ENCODE measurements at places on chromosomes 6 and 20.

- DNase-seq: peak; percentile 93
Measured at GRCh38 chr6:41073203-41073967, 611 bp downstream of the NFYA start.

DNA sequence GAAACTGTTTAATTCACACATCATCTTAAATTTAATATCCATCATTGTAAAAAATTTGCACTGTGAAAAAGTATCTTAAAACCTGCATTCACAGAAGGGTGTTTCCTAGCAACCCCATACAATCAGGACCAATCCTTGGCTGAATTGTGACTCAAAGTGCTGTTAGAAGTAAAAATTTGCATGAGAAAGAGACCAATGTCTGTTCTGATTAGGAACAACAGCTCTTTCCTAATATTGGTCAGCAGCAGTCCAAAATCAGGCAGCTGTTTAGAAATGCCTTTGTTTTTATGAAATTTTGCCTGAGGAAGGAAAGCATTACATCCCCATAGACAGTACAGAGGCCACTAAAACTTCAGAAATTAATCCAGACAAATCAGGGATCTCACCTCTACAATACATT is 987.0 kb downstream of the HACE1 start:
- DNase-seq: no peak

- DNase-seq: no peak
Measured at GRCh38 chr6:128483472-128484135, 36.8 kb downstream of the PTPRK start.

GRCh38 chr6:52325695-52326471 is 36.1 kb upstream of the PAQR8 start:
- peak; percentile 87 for DNase-seq

DNA sequence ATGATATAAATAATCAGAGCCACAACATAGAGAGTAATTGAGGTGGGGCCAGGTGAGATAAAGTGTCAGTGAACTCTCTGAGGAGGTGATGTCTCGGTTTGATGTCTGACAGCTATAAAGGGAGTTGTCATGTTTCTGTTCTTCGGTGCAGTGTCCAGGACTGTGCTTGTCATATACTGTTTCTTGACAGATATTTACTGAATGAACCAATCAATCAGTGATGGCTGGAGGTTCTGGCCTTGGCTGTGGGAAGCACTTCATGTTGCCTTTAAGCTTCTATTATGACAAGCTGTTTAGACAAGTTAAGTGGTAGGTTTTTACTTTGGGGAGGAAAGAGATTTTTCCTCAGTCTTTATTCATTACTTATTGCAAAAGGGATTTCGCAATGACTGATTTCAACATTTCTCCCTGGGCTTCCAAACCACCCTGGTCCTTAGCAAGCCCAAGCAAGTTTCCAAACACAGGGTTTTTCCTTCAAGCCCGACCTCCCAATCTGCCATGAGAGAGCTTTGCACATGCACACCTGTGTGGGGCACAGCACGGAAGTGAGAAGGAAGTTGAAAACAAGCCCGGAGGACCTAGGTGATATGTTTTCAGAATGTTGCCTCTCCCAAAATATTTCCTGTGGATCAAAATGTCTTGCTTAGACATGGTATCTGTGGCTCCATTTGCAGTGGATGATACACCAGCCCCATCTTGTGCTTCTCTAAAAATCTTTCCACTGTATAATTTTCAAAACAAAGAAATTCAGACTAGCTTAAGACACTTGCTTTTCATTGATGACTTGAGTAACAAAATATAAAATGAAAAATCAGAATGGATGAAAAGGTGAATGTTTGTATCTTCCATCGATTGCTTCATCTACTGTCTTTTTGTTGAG is 567.3 kb upstream of the BTBD3 start:
- no peak for DNase-seq

DNA sequence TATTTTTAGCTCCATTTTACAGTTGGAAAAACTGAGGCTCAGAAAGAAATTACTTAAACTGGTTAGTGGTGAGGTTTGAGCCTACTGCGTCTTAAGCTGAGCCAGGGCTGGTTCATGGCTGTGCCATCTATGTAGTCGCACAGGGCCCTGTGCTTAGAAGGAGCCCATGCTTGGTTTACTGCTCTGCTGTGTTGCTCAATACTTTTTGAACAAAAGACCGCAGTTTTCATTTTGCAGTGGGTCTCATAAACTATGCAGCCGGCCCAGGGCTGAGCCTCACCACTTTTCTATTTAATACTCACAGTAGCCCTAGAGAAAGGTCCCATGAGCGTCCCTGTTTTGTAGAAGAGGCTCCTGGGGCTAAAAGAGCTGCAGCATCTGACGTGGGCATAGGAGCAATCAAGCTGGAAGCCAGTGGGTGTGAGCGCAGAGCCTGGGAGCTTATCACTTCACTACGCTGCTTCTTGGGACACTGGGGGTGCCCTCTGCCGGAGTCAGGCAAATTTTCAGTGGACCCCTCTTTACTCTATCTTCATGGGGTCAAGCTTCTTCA is 501 bp downstream of the SIRPB2 start:
- DNase-seq: no peak

DNA sequence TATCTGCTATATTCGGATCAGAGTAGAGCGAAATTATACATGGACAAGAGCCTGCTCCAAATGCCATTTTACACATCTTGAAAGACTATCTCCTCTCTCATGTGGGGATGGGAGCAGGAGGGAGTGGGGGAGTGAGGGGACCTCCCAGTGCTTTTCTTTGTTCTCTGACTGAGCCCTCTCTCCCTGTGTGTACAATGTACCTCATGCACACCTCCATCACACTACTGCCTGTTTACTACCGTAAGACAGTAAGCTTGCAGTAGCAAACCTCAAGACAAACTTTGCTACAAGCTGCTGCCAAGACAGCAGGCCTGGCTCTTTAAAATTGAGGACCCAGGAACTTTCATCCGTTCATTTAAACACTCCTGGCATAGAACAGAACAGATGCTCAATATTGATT is 7.2 kb downstream of the NHSL1 start:
- DNase-seq: no peak

DNA sequence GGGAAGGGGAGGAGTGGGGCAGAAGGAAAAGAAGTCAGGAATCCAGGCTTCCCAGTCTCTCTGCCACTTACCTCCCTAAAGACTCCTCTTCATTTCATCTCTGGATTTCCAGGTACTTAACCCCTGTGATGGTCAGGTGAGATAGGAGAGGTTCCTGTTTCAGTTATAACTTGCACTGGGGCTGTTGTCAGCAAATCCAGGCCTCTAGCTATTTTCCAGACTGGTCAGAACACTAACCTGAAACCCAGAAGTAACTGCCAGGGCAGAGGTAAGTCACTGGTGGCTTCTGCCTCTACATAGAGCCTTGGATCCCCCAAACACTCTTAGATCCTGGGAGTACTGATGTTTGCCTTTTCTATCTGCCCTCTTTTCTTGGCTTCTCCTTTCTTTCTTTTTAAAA is 233.5 kb upstream of the TAB2 start:
- no peak for DNase-seq

GRCh38 chr6:165819394-165819793 is 156.4 kb upstream of the PDE10A start:
- peak; percentile 54 for DNase-seq

DNA sequence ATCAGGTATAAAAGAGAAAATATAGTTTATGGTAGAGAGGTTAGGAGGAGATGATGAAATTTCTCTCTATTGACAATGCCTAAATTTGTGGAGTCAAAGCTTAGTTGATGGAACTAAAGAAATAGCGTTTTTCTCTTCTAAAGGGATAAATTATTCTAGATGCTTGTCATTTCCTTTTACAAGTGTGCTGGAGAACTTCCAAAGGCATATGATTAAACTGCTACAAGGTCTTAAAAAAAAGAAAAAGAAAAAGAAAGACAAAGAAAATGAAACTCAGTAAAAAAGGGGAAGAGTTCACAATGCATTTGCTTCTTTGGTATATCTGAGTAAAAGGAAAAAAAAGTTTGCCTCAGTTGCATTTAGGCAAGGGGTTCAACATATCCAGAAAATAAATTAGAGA is 499.8 kb upstream of the PTCHD4 start:
- DNase-seq: no peak

DNA sequence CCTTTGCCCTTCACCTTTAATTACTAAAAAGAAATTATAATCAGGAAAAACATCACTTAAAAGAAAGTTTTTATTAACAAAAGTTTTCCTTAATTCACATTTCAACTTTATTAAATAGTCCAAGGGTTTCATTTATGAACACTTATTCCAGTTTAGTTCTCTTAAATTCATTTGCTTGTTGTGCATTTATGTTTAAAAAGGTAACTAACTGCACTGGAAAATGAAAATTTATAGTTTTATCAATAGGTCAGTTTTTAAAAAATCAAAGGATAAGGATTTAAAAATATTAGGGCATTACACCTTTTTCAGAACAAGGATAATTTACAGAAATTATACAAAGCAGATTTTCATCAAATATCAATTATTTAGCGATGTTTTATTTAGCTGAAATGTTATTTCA is 958 bp upstream of the ATP5F1E start:
- no peak for DNase-seq

GRCh38 chr20:24838546-24839535 is 110.2 kb upstream of the CST7 start:
- no peak for DNase-seq

DNA sequence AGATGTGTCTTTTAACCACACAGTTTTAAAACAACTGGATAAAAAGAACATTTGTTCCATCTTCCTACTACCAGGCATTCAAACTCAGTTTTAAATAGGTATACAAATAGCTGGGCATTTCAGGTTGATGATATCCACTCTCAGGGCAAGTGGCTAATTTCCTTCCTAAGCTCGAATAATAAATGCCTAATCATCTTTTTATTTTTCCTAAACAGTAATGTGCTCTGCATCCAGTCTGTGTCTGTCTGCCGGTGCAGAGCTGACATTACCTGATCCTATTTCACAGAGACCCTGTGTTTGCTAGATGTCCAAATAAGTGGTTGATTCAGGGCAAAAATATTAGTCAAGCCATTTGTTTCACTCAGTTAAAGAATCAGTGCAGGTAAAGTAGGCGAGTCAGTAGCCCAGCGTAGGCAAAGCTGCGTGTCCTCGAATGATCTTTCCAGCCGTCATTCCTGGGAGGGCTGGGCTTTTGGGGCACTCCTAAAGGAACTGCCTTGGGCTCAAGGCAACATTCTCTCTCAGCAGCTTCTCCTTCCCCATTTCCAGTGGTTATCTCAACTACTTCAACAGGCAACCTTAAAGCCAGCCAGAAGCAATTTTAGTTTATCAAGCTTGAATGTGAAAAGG is 74.2 kb upstream of the BMP2 start:
- no peak for DNase-seq

- DNase-seq: no peak
Measured at GRCh38 chr20:47286681-47287080, 69.8 kb downstream of the ZMYND8 start.

DNA sequence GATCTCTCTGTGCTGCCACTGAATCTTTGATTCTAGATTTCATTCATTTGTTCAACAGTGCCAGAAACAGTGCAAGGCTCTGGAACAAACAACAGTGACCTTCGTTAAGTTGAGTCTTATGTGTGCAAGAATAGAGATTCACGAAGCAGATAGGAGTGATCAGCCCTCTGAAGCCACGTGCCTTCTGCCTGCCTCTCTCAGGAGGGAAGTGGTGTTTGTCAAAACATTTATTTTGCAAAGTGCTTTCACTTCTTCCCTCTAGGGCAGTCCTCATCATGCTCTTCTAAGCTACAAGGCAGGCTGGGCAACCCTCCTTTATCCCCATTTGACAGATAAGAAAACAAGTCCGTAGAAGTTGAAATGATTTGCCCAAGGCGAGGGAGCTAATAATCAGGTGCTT is 204.3 kb downstream of the TFAP2C start:
- no peak for DNase-seq

GRCh38 chr6:14211562-14211942 is 94.0 kb downstream of the CD83 start:
- peak; percentile 87 for DNase-seq

DNA sequence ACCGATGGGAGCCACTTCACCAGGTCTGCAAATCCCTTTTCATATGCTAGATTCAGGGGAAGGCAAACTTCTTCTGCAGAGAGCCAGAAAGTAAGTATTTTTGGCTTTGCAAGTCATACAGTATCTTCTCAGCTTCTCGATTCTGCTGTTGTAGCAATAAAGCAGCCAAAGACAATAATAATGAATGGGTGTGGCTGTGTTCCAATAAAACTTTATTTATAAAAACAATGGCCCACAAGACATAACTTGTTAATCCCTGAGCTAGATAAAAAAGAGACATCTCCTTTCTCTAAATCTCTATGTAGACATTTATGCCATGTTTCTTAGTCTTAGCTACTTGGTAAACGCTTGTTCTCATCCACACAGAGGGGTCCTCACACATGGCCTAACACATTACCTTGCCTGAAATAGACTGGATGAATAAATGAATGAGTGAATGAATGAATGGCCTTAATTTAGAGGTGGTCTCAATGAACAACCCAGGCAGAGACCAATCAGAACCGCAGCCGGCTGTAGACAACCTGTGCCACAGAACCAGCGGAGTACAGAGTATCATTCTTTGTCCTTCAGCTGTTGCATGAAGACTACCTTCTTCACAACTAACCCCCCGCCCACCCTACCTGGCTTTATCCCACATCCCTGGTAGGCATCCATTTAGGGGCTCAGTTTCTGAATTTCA is 13.5 kb upstream of the PREX1 start:
- no peak for DNase-seq

DNA sequence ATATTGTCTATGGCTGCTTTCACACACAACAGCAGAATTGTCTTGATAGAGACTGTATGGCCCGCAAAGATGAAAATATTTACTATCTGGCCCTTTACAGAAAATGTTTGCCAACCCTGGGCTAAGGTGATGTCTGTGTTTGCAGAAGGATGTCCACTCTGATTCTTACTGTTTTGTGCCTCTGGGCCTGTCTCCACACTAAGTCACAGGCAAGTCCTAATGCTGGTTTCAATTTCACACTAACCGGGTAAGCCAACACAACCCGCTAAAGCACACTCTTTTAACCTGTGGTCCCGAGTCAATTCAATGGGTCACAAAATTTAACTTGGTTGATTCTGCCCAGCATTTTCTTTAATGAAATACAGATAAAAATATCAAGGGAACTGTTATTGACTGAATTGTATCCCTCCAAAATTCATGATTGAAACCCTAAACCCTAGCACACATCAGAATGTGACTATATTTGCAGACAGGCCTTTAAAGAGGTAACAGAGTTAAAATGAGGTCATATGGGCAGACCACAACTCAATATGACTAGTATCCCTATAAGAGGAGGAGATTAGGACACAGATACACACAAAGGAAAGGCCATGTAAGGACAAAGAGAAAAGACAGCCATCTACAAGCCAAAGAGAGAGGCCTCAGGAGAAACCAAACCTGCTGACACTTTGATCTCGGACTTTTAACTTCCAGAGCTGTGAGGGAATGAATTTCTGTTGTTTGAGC is 78.4 kb downstream of the FYN start:
- no peak for DNase-seq

- peak; percentile 29 for DNase-seq
Measured at GRCh38 chr6:170137911-170138910, 152.7 kb downstream of the DLL1 start.
